Tibial nerve (tissue), 4 donors: ENCODE measurements at places on chromosomes 1 and 21. TPM values are rescaled to one million over a fixed set of nuclear protein-coding genes. Genes with fewer than 3 reads are reported as not detected.

- H3K4me3 ChIP-seq, result no peak overlapping the region
- H3K27ac ChIP-seq, result no peak overlapping the region
- H3K4me1 ChIP-seq, result no peaks in the 10 kb centered on the region
Measured at GRCh38 chr1:14366091-14367018, 232.1 kb upstream of the KAZN start.

The SH3BGR gene
- 5.1 TPM for total RNA-seq

The OR6N1 gene
- total RNA-seq, result not detected

DNA sequence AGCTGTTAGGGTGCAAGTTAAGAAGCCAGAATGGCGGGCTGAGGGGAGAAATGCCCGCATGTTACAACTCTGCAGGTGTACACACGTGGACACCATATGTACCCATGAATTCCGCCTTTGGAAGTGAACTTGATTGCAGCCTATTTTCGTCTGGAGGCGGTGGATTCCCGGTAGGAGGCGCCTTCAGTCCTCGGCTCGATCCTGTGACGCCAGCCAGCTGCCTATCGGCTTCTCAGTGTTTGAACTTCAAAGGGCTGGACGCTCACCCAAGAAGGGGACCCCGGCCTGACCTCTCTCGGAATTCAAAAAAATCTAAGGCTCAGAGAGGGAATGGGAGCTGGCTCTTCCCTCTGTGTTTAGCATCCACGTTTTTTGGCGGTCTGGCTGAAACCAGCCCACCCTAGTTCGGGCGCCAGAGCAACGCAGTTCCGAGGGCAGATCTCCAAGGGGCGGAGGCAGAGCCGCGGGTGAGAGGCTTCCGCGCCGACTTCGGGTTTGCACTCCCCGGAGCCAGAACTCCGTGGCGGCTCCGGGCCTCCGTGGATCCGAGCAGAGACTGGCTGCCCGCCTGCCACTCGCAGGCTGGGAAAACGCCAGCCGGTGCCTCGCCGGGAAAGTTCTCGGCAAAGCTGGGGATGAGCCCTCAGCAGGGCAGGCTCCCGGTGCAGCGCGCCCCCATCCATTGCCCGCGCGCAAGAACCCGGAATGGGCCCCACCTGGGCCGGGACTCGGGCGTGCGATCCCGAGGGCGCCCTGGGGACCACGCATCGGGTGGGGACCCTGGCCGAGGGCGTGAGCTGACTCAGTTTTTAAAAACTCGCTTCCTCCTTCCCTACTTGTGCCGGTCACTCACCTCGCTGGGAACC is 996 bp upstream of the TMEM51 start:
- peak overlapping the region; percentile 38 for H3K27ac ChIP-seq
- peak overlapping the region; percentile 76 for H3K4me3 ChIP-seq
- DNase-seq, result peak; percentile 50
- peaks cover 5% of the 10 kb centered on the region for H3K4me1 ChIP-seq
- H3K27me3 ChIP-seq, result peaks cover 10% of the 10 kb centered on the region
- no peaks in the 10 kb centered on the region for H3K36me3 ChIP-seq

DNA sequence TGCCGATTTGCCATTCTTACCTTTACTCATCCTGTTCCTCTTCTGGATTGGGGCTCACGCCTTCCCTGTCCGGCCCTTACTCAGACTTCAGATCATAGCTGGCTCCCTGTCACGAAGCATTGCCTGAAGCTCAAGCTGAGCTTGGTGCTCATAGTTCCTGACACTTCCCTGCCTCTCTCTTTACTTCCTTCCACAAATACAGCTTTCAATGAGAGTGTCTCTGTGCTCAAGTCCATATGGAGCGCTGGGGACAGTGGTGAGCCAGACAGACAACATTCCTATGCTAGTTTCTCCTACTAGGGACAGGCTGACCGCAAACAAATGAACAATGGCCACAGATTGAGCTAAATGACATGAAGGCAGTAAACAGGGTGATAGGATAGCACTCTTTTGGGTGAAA is 38.1 kb downstream of the HHAT start:
- no peak overlapping the region for H3K27ac ChIP-seq
- no peaks in the 10 kb centered on the region for H3K36me3 ChIP-seq
- peaks cover 31% of the 10 kb centered on the region for H3K4me1 ChIP-seq
- no peak overlapping the region for H3K4me3 ChIP-seq
- H3K27me3 ChIP-seq, result no peaks in the 10 kb centered on the region
- DNase-seq, result no peak

The LCE1E gene
- not detected for total RNA-seq

DNA sequence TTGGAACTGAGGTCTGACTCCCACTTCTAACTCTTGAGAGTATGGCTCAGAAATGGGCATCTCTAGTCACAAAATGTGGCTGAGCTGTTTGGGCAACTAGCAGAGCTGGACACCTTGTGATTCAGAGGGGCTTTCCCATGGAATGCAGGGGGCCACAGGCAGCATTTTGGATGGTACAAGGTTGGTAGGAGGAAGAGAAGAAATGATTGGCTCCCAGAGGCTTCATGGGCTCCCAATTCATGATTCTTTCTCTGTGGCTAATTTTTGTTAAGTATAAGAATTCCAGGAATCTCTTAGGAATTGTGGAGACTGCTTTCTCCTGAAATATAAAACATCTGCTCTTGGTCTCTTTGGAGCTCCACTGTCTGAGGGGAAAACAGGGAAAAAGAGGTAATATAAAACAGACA is 49.7 kb downstream of the PBX1 start:
- no peaks in the 10 kb centered on the region for H3K4me1 ChIP-seq
- H3K36me3 ChIP-seq, result no peaks in the 10 kb centered on the region
- H3K27ac ChIP-seq, result no peak overlapping the region
- no peaks in the 10 kb centered on the region for H3K27me3 ChIP-seq
- no peak overlapping the region for H3K4me3 ChIP-seq

DNA sequence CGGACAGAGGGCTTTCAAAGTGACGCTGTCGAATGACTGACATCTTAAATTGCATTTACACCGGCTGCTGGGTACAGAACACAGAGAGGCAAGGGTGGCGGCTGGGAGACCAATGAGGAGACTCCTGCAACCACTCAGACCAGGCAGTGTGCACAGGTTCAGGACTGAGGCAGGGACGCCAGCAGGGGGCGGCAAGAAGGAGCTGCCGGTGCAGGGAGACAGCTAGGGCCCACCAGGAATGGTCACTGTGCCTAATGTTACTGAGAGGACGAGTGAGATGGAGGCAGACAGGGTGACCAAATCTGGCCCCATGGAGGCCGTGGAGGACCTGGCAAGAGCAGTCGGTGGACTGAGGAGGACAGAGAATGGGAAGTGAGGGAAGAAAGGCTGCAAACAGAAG is 23.5 kb downstream of the GLIS1 start:
- H3K27ac ChIP-seq, result no peak overlapping the region
- H3K4me1 ChIP-seq, result no peaks in the 10 kb centered on the region
- no peak overlapping the region for H3K4me3 ChIP-seq
- no peaks in the 10 kb centered on the region for H3K36me3 ChIP-seq
- no peak for DNase-seq

The HRNR gene
- not detected for total RNA-seq

GRCh38 chr1:162536511-162536910 is 25.0 kb upstream of the UAP1 start:
- no peak overlapping the region for H3K27ac ChIP-seq

The PADI4 gene
- not detected for total RNA-seq

- H3K36me3 ChIP-seq, result peaks cover 26% of the 10 kb centered on the region
- H3K4me3 ChIP-seq, result no peak overlapping the region
- no peaks in the 10 kb centered on the region for H3K4me1 ChIP-seq
Measured at GRCh38 chr1:20493839-20494608, 8.0 kb upstream of the CAMK2N1 start.

The RGS13 gene
- 0.78 TPM for total RNA-seq

- peaks cover 70% of the 10 kb centered on the region for H3K4me1 ChIP-seq
- no peaks in the 10 kb centered on the region for H3K27me3 ChIP-seq
- no peaks in the 10 kb centered on the region for H3K36me3 ChIP-seq
- H3K4me3 ChIP-seq, result no peak overlapping the region
- peak overlapping the region; percentile 93 for H3K27ac ChIP-seq
Measured at GRCh38 chr1:21932127-21932526, 5.0 kb downstream of the HSPG2 start.

GRCh38 chr1:150210706-150211105 is 25.2 kb downstream of the ANP32E start:
- no peak overlapping the region for H3K4me3 ChIP-seq
- no peaks in the 10 kb centered on the region for H3K4me1 ChIP-seq
- no peak overlapping the region for H3K27ac ChIP-seq
- no peaks in the 10 kb centered on the region for H3K27me3 ChIP-seq
- no peak for DNase-seq

- H3K4me3 ChIP-seq, result no peak overlapping the region
- no peaks in the 10 kb centered on the region for H3K4me1 ChIP-seq
- H3K36me3 ChIP-seq, result no peaks in the 10 kb centered on the region
- DNase-seq, result no peak
- peaks cover 4% of the 10 kb centered on the region for H3K27me3 ChIP-seq
- H3K27ac ChIP-seq, result no peak overlapping the region
Measured at GRCh38 chr21:41542727-41543126, 34.8 kb upstream of the TMPRSS2 start.

GRCh38 chr21:31397515-31397926 is 53.5 kb upstream of the TIAM1 start:
- H3K36me3 ChIP-seq, result no peaks in the 10 kb centered on the region
- no peak overlapping the region for H3K27ac ChIP-seq
- H3K27me3 ChIP-seq, result no peaks in the 10 kb centered on the region
- DNase-seq, result no peak

The TARS2 gene
- 14.7 TPM for total RNA-seq

DNA sequence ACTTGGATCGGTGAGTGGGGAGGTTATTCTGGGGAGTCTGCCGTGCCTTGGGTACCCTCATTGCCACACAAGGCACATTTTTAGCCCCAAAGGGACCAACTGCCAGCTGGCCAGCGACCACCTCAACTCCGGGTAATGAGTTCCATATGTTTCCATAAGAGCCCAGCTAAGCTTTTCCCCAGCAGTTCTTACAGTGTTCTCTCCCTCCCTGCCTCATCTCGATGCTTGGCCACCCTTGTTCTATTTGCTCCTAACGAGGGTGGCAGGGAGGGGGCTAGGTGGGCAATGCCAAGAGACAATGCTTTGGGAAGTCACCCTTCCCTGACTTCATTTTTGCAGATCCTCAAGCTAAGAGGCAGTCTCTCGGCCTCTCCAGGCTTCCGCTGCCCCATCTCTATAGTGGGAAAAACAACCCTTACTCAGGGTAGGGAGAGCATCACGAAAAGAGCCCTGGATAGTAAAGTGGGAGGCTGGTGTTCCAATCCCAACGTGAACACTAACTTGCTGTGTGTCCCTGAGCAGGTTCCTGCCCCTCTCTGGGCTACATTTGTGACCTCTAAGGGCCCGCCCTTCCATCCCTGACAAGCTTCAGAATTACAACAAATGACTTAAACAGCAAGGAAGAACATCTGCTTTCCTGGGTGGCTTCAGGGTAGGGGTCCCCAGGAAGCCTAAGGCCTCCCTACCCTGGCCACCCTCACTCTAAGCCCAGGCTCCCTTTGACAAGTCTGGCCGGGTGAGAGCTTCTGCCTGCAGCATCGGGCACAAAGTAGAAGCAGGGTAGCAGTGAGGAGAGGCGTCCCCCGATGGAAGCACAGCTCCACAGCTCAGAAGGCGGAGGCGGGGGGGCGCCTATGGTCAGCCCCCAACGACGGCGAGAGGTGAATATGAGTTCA is 5.8 kb downstream of the ID3 start:
- no peak overlapping the region for H3K4me3 ChIP-seq
- H3K27me3 ChIP-seq, result no peaks in the 10 kb centered on the region
- H3K27ac ChIP-seq, result peak overlapping the region; percentile 96

DNA sequence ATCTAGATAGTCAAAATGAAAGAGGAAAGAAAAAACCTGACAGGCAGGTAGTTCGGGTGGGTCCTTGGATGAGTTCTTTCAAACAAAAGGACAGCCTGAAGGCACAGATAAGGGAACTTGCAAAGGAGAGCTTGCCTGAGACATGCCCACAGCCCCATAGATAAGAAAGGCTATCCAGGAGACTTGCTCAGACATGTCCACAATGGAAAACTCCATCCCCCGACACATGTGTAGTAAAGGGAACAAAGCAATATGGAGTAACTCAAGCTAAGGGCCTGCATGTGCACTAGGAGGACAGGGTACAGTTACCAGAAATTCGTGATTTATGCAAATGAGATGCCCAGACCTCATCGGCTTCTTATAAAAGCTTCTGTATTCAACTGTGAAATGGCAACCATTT is 281.5 kb downstream of the NEGR1 start:
- no peaks in the 10 kb centered on the region for H3K36me3 ChIP-seq
- H3K4me3 ChIP-seq, result no peak overlapping the region
- no peak for DNase-seq
- H3K27ac ChIP-seq, result no peak overlapping the region

GRCh38 chr21:42841156-42841915 is 38.0 kb downstream of the WDR4 start:
- H3K4me1 ChIP-seq, result no peaks in the 10 kb centered on the region
- no peak overlapping the region for H3K4me3 ChIP-seq
- DNase-seq, result no peak
- H3K27ac ChIP-seq, result no peak overlapping the region

GRCh38 chr1:91338501-91338900 is 66.1 kb downstream of the HFM1 start:
- H3K27me3 ChIP-seq, result no peaks in the 10 kb centered on the region

- H3K4me3 ChIP-seq, result no peak overlapping the region
- peaks cover 19% of the 10 kb centered on the region for H3K4me1 ChIP-seq
- H3K27me3 ChIP-seq, result no peaks in the 10 kb centered on the region
- H3K36me3 ChIP-seq, result no peaks in the 10 kb centered on the region
Measured at GRCh38 chr21:15751037-15751436, 21.3 kb downstream of the USP25 start.

DNA sequence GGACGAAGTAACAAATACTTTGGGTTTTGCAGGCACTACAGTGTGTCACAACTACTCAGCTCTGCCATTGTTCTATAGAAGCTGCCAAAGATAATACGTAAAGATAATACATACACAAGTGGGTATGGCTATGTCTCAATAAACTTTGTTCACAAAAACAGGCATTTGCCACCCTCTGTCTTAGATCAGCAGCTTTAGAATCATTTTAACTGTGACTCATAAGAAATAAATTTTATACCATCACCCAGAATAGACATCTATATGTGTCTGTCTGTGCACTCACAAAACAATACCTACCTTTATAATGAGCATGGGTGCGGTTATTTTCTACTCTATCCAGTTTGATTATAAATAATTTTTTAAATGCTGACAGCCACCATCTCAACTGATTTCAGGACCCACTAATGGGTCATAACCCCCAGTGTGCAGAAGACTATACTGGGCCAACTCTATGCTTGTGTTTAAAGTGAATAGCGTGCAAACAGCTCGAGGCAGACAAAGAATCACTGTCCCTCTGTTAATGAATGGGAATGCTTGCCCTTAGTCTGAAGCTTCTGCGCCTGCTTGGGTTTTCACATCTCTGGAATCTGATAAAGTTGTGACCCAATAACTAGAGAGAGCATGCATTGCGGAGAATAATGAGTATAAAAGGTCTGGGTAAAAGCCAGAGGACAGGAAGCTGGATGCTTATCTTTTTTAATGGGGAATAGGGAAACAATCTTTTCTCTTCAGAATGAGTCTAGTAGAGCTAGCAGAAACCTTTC is 216.2 kb downstream of the PLPP3 start:
- no peaks in the 10 kb centered on the region for H3K27me3 ChIP-seq
- H3K4me1 ChIP-seq, result no peaks in the 10 kb centered on the region
- no peak overlapping the region for H3K4me3 ChIP-seq
- DNase-seq, result no peak
- H3K36me3 ChIP-seq, result no peaks in the 10 kb centered on the region

The BRWD1 gene
- 65.3 TPM for total RNA-seq

The AMY2A gene
- 1.8 TPM for total RNA-seq

GRCh38 chr21:38179511-38179910 is 77.3 kb upstream of the KCNJ15 start:
- H3K4me1 ChIP-seq, result no peaks in the 10 kb centered on the region
- no peaks in the 10 kb centered on the region for H3K36me3 ChIP-seq
- no peak for DNase-seq
- no peaks in the 10 kb centered on the region for H3K27me3 ChIP-seq
- no peak overlapping the region for H3K27ac ChIP-seq
- H3K4me3 ChIP-seq, result no peak overlapping the region
